ENCODE measurements at places on chromosomes 6 and 20.
A peak's percentile ranks its signal among the peaks of the same experiment; 100 is the strongest.

DNA sequence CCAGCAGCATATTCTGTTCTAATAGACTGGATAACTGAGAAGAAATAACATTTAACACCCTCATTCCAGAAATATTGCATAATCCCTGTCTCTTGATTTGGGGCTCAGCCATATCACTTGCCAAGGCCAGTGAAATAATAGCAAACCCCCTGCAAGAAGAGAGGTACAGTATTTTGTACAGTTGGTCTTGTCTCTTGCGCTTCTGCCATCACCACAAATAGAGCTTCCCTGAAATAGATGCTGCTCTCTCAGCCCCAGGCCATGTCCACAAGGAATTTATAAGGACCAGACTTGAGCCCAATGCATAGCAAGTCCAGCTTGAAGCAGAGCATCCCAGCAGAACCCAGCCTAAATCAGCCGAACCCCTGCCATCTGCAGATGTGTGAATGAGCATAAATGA is 254.0 kb downstream of the GRM1 start:
- no peak for DNase-seq

GRCh38 chr6:92763680-92764079 is 655.7 kb downstream of the EPHA7 start:
- DNase-seq = no peak

DNA sequence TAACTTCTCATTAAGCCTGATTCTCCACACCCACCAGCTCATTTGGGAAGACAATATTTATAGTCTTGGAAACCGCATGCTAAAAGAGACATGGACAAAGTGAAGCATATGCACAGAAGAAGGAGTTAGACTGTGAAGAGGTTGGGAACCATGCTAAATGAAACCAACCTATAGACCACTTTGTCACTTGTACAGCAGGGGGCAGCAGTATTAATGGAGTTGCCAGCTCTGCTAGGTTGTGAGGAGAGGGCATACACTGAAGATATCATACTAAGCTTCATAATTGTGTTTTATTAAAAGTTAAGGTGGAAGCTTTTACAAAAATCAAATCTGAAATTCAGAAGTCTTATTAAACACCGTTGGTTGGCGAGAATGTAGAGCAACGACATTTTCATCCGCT is 38.3 kb upstream of the HMGCLL1 start:
- DNase-seq = peak; percentile 28

- no peak for DNase-seq
These were observed 15.7 kb upstream of the SGK2 start for GRCh38 chr20:43543138-43543537.

DNA sequence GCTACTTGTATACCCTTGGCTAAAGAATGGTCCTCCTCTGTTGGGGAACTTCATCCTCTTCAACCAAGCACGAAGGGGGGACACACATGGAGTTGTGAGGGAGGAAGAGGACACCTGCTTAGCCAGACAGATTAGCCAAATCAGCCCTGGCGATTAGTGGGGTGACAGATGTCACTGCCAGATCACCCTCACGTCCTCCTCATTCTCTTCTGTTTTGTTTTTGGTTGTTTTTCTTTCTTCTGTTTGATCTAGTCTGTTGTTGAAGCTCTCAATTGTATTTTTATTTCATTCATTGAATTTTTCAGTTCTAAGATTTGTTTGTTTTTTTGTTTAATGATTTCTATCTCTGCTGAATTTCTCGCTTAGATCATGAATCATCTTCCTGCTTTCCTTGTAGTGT is 27.5 kb upstream of the NKX2-4 start:
- no peak for DNase-seq
